Hematopoietic multipotent progenitor cell treated with erythropoietin and hydrocortisone succinate and interleukin-3 and kit ligand, for 15 days (in vitro differentiated cells): ENCODE measurements at places on chromosomes 3 and 15.
A peak's percentile ranks its signal among the peaks of the same experiment; 100 is the strongest.

- DNase-seq, result no peak
Measured at GRCh38 chr15:95758451-95758850, 572.0 kb upstream of the NR2F2 start.

DNA sequence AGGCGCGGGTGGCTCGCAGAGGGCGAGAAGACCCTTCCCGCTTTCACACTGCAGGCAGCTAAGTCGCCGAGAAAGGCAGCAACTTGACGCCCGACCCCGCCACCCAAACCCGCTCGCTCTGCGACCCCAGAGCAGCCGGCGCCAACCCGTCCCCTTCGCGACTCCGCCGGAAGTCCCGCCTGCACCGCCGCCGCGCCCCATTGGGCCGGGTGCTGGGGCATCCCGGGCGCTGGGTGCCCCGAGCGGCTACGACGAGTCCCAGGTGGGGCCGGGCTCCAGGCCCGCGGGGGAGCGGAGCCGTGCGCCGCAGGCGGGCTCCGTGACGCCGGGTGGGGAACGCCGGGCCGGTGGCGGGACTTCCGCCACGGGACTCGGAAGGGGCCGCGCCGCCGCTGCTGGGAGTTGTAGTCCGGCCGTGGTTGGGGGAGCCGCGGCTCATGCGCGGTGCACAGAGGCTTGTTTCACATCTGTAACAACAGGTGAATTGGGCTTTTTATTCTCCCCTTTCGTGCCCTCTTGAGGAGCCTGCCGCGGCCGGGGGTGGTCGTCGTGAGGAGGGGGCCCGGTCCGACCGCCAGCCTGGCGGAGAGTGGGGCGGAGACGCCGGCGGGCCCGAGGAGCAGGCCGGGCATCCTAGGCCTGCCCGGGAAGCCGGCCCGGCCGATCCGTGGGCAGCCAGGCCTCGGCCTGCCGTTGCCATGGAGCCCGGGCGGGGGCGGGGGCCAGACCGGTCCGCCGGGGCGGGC is at the start of gene DHX30:
Gene DHX30, plus strand, starts transcription at position 405 of the 746 bp plus-strand sequence. CDS start 7,546 bp downstream, outside the sequence.
- peak; percentile 79 for DNase-seq

DNA sequence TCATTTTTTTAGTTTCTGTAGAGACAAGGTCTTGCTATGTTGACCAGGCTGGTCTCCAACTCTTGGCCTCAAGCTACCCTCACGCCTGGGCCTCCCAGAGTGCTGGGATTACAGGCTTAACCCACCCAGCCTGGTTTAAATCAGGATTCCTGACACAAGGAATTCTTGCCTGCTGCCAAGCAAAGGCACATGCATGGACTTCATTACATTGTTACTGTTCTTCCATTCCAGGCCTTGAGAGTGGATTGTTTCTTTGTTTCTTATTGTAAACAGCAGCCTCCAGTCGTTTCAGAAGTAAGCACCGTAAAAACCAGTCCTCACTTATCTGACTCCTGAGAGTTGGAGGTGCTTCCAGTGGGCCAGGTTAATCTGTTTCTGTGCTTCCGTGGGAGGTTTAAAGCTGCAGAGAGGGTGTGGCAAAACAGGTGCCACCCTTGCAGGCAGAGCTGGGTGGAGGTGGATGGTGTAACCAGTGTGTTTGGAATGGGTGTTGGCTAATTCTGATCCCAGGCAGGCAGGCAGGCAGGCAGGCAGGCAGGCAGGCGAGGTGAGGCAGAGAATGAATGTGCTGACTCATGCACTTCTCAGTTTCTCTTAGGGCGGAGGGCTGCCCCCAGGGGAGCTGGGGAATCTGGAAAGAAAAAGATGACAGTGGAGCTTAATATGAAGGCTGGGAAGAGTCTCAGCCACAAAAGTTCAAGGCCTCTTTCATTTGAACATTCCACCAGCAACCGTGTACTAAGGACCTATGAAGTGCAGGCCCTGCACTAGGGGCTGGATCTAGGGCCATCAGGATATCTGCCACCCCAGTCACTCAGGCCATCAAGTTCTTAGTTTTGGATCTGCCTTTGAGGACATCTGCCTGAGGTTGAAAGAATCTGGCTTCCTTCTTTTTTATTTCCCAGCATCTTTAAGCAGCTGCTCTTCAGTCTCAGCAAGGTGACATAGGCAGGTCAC is 37.0 kb upstream of the CDCP1 start:
- no peak for DNase-seq

- no peak for DNase-seq
Measured at GRCh38 chr3:184846496-184846895, 34.5 kb downstream of the VPS8 start.

GRCh38 chr3:129549006-129549800 is 6.2 kb downstream of the H1-8 start:
- no peak for DNase-seq

DNA sequence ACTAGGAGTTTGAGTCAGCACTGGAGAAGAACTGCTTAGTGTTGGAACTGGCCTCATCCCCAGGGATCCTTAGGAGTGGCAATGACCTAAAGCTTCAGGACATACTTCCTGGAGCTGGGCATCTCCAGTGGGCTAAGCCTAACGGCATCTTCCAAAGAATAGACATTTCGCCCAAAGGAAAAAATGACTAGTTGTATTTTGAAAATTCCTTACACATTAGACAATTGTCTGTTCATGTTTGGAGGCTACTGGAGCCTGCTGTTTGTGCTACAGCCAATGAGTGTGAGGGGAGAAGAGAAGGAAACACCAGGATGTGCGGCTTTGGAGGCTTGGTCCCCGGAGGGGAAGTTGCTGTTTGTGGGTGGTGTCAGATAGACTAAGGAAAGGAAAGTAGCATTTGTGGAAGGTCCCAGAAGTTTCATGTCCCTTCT is 77.6 kb downstream of the POLR2M start:
- DNase-seq, result no peak

GRCh38 chr3:197420115-197420514 is 121.7 kb upstream of the DLG1 start:
- DNase-seq, result no peak

- no peak for DNase-seq
Measured at GRCh38 chr15:32718821-32719716, 1.3 kb downstream of the GREM1 start.

GRCh38 chr3:30440147-30440604 is 166.2 kb upstream of the TGFBR2 start:
- no peak for DNase-seq

GRCh38 chr15:67080900-67081431 is 15.6 kb downstream of the SMAD3 start:
- no peak for DNase-seq

DNA sequence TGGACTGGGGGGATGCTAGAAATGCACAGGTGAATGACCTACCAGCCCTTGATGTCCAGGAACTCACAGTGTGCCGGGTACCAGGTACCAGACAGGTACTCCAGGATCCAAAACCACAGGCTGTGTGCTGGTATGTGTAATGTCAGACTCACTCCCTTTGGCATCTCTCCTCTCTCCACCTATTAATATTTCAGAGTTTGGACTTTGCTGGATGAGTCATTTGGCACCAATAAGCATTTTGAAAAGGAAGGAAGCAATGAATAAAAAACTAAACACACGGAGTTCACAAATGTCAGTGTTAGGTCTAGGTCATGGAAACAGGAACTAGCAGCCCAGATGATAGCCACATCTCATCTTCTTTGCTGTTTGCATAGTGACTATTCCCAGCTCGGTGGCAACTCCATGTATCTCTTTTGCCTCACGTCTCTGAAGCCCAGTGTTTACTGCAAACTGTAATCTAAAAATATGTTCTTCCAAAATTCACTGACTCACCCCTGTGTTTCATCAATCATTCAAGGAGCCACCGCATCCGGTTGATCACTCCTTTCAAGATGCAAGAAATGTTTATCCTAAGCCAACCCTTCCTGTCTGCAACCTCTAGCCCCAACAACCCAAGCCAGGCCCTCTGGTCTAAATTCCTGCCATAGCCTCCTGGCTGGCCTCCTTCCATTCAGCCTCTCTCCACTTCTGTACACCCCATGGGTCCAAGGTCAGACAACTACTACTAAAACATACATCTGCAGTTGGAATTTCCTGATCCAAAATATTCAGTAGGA is 8.4 kb downstream of the ITGB5 start:
- peak; percentile 63 for DNase-seq

GRCh38 chr3:149792452-149793270 is at the start of gene ANKUB1:
Gene ANKUB1, minus strand, starts transcription at chr3:149792554. Its CDS starts 188 bp downstream, at chr3:149792366.
- DNase-seq, result no peak

GRCh38 chr3:155737844-155738460 is 6.9 kb downstream of the PLCH1 start:
- DNase-seq, result no peak

DNA sequence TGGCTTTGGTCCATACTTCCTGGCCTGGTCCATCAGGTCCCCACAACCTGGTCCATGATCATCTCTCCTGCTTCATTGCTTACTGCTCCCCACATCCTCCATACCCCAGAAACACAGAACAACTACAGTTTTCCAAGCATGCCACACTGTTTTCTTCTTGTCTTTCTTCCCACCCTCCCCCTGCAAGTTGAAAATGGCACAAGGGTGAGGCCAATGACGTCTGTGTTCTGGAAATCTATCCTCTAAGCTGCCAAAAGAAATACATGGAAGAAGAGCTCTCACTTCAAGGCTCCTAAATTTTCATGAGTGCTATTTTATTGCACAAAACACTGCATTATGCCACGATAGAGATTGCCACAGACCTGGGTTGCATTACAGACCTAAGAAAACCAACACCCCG is 404.4 kb downstream of the VPS13C start:
- no peak for DNase-seq

DNA sequence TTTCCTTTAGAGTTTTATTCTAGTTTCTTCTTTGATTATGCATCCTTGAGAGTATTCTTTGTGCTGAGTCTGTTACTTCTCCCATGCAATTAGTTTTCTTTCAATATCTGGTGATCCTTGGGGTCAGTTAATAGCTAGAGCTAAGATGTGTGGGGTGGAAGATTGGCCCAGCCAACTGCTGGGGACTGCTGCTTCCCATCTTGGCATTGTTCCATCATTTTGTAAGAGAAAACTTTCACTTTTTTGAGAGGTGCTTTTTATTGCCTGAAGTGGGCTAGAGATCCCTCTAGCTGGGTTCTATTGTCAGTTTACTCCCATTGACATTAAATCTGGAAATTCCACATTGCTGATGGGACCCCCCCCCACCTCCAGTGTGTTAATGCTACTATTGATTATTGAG is 15.4 kb downstream of the BCL2L10 start:
- DNase-seq, result no peak

- DNase-seq, result no peak
Measured at GRCh38 chr15:37888356-37888755, 46.1 kb upstream of the TMCO5A start.

GRCh38 chr15:85710340-85710842 is 84.3 kb downstream of the KLHL25 start:
- DNase-seq, result no peak

DNA sequence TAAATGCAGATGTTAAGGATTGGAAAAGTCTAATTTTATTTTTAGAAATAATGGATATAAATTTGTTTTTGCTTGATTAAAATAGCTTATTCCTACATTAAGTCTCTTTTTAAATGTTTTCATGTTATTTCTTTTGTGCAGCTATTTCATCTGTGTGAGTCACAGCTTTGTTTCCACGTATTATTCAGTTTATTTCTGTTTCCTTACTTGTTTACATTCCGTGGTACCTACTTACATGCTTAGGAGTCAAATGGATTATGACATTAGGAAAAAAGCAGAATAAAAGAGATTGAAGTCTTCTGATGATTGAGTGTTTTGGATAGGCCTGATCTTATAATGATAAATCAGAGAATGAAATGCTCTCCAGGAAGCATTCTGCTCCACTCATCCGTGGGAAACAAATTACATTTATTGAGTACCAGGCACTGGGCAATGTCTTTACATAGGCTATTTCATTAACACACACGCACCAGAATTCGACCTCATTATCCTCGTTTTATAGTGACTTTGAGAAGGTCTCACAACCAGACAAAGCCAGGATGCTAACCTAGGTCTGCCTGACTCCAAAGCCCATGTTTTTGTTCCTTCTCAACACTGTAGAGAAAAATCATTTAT is 38.1 kb upstream of the RASA2 start:
- no peak for DNase-seq

- DNase-seq, result no peak
Measured at GRCh38 chr3:41241161-41241560, 41.9 kb downstream of the CTNNB1 start.

GRCh38 chr15:70142322-70143191 is 44.8 kb upstream of the TLE3 start:
- no peak for DNase-seq

DNA sequence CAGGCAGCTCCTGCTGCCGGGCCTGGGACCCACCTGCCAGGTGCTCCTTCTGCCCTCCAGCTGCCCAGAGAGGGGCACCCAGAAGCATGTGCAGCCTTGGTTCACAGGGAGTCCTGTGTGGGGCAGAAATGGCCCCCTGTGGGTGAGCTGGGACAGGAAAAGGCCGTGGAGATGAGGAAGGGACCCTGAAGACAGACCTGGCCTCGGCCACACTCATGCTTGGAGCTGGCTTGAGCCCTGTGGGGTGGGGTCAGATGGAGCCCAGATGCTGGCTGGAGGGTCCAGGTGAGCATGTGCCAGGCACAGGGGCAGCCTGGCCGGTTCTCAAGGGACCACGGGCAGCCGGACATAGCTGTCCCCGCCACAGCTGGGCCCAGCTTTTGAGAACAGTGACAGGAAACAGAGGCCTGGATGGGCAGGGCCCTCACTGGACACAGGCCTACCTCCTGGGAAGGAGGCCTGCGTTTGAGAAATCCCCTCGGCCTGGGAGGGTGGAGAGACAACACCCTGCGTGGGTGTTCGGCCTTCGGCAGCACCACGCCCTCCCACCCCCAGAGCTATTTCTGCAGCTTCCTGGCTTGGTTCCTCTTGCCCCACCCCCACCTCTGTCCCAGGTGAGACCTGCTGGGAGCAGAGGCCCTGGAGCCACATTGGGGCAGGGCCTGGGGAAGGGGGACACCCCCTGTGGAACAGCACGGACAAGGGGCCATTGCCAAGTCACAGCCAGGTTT is 132.6 kb upstream of the MEF2A start:
- DNase-seq, result no peak

DNA sequence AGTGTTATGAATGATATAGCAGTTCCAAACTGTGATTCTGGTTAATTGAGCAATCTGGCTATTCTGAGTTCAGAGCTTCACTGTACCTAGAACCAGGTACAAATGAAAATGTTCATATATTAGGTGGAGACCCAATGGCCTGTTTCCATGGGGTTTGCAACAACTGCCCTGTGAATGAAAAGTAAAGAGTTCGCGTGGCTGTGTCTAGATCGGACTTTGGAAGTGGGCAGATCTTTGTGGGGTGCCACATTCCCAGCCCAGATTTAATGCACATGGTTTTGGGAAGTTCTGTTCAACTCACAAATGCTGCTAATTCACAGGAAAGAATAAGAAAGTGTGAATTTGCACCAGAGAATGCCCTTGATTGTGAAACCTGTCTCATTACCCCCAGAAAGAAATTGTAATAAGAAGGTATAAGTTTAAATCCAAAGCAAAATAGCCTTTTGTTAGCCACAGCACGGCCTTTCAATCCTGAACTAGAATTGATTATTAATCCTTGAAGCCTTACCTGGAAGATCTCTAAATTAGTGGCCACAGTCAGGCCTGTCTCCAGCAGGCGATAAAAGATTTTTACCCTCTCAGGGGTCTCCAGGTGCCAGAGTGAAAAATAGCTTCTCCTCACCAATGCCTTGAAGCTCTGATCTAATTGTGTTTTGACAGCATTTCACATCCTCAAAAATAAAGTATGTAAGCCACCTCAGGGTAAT is 22.6 kb downstream of the WHAMM start:
- DNase-seq, result no peak
